ENCODE measurements at places on chromosomes 6 and 20. TPM values are rescaled to one million over a fixed set of nuclear protein-coding genes. Genes with fewer than 3 reads are reported as not detected.

GRCh38 chr6:170429450-170429849 lies 122.9 kb downstream of the FAM120B start:
- DNase-seq = no peak

- DNase-seq = no peak
Measured at GRCh38 chr6:147282566-147282959, 78.3 kb downstream of the STXBP5 start.

DNA sequence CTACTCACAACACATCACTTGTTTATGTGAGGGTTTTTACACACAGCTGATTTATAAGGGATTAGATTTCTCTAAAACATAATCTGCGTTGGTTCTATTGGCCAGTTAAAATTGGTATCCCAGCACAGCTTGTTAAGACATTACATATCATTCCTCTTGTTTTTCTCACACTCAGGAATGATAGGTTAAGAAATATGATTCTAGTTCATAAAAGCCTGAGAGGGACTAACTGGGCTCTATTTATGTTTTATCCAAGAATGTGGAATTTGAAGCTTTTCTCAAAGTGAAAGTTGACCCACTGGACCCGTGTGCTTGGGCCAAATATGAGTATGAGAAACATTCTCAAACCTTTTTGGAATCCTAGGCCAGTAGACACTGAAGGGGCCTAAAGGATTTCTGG lies 117.3 kb downstream of the TMEM170B start:
- DNase-seq = no peak

- DNase-seq = no peak
Measured at GRCh38 chr20:1263853-1264252, 2.2 kb upstream of the SNPH start.

GRCh38 chr6:10403385-10404106 lies 11.3 kb downstream of the TFAP2A start:
- no peak for DNase-seq

GRCh38 chr20:46652699-46653098 lies 1.4 kb upstream of the SLC13A3 start:
- DNase-seq = no peak

DNA sequence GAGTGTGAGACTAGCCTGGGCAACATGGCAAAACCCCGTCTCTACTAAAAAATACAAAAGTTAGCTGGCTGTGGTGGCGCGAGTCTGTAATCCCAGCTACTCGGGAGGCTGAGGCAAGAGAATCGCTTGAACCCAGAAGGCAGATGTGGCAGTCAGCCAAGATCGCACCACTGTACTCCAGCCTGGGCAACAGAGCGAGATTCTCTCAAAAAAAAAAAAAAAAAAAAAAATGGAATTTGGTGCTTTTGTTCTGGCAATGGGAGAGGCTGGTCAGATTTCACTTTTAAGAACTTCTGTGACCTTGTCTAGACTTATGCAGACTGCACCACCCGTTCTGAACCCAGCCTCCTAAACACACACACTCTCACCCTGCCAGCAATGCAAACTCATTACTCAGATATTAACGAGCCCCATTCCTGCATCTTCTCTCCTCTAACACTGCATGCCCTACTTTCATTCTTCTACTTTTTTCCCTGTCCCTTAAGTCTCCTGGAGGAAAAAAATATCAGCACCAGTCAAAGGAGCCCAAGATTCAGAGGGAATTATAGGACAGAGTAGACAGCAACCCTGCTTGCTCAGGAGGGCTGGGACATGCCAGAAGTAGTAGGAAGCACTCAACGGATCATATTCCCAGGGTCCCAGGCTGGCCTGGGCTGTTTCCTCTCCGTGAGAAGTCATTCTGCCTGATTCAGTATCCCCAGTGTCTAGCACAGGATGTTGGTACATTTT lies 4.4 kb downstream of the MOCS1 start:
- no peak for DNase-seq

DNA sequence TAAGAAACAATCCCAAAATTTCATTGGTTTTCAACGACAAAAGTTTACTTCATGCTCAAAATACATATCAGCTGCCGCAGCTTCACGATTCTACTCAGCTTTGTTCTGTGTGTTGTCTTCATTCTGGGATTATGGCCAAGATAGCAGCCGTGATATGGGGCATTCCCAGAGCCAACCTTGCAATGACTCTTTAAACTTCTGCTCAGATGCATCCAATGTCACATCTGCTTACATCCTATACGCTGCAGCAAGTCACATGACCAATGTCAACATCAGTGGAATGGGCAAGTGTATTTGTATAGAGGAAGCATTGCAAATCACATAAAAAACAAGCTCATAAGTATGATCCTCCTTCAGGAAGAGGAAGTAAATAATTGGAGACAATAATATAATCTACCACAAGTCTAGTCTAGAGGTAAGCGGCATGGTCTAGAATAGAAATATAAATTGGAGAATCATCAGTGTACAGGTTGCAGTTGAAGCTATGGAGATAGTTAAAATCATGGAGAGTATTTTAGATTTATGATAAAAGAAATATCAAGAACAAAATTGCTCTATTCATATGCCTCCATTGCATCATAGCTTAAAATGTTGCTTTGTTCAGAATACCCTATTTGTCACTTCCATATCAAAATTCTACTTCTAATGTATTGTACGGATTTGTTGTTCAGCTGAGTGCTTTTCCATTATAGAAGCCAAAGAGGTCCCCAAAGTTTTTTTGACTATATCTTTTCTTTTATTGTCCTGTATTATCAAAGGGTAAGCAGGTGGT lies 7.2 kb upstream of the C6orf141 start:
- no peak for DNase-seq

DNA sequence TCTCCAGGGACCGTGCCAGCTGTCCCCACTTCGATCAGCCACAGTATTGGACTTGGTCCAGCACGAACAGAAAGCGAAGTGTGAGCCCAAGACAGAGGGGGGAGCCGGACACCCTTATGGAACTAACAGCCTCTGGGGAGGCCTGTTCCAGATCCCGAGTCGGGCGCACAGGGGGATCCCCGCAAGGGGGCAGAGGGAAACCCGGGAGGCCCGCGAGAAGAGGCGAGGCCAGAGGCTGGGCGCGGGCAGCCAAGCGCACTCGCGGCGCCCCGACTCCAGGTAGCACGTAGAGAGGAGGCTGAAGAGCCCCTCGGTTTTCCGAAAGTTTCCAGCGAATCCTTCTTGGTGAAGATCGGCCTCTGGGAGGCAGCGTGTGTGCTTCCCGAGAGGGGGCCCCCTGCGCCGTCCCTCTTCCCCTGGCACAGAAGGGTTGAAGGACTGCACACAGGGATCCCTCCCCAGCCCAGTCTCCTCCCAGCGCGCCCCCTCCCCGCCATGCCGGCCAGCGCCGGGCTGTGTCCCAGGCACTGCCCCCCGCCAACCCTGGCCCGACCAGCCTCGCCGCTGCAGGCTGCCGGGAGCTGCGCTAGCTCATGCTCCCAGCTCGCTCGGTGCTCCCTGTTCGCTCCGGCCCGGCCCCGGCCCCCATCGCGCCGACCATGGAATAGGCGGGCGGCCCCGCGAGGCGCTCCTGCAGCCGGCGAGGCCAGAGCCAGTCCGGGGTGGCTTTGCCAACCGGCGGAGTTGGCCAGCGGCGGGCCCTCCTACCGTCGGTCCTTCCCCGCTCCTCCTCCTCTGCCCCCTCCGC lies 577 bp upstream of the SLC24A3 start:
- DNase-seq = no peak

GRCh38 chr6:106318061-106318460 lies 7.5 kb downstream of the ATG5 start:
- no peak for DNase-seq

- no peak for DNase-seq
Measured at GRCh38 chr6:106988664-106989063, 14.1 kb upstream of the CD24 start.

GRCh38 chr6:81120280-81120679 lies 632.2 kb downstream of the TENT5A start:
- DNase-seq = no peak

DNA sequence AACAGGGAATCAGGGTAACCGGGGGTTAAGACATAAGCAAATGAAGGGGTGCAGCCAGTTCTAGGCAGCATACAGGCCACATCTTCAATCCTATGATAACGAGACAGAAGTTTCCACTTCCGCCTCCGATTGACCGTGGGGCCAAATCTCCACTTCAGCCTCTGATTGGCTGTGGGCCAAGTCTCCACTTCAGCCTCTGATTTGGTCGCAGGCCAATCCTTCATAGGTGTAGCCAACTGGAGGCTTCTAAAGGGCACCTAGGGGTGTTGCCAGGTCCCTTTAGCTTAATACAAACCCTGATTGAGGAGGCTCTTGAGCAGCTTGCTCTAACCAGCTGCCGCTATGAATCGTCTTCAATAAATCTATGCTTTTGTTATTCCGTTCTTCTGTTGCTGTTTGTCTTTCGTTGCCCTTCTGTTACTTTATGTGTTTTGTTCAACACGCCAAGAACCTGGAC lies 2.1 kb upstream of the ERGIC3 start:
- peak; percentile 50 for DNase-seq

GRCh38 chr6:157271441-157271840 lies 51.9 kb downstream of the TMEM242 start:
- DNase-seq = no peak

DNA sequence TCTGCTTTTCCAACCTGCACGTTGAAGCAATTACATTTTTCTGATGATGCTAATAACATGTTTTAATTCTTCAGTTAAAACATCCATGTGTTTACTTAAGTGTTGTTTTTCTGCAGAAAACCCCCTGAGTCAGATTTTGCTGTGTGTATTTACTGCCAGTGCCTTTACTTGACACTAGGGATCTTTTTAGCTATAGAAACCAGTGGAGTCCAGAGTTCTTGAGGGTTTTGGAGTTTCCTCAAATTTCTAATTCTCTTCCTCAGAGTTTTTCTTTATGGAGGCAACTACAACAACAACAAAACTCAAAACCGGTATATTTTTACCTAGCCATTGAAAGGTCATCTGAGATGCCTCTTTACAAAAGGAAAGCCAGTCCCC lies 168.4 kb downstream of the JARID2 start:
- DNase-seq = no peak

DNA sequence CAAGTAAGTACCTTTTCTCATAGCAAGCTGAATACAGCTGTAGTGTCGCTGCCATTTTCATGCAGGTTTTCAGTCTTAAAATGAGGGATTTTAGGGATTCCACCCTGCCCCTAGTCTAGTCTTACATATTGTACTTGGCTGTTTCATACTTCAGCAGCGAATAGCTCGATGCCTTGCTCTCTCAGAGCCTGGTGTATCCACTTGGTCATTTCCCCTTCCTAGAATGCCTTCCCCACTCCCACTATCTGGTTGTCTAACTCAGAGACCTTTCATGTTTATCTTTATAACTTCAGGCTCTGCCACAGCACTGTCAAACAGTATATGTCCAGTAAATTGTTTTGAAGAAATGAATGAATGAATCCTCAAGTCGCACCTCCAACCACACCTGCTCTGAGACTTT lies 21.1 kb upstream of the IPCEF1 start:
- DNase-seq = no peak

GRCh38 chr6:106252687-106253086 lies 72.9 kb downstream of the ATG5 start:
- DNase-seq = no peak

- DNase-seq = no peak
Measured at GRCh38 chr6:134029495-134030455, 22.6 kb downstream of the SLC2A12 start.

- no peak for DNase-seq
Measured at GRCh38 chr6:26044140-26045064, 42.8 kb upstream of the HFE start.

GRCh38 chr6:61935242-61935846 lies 350.7 kb downstream of the KHDRBS2 start:
- DNase-seq = no peak

DNA sequence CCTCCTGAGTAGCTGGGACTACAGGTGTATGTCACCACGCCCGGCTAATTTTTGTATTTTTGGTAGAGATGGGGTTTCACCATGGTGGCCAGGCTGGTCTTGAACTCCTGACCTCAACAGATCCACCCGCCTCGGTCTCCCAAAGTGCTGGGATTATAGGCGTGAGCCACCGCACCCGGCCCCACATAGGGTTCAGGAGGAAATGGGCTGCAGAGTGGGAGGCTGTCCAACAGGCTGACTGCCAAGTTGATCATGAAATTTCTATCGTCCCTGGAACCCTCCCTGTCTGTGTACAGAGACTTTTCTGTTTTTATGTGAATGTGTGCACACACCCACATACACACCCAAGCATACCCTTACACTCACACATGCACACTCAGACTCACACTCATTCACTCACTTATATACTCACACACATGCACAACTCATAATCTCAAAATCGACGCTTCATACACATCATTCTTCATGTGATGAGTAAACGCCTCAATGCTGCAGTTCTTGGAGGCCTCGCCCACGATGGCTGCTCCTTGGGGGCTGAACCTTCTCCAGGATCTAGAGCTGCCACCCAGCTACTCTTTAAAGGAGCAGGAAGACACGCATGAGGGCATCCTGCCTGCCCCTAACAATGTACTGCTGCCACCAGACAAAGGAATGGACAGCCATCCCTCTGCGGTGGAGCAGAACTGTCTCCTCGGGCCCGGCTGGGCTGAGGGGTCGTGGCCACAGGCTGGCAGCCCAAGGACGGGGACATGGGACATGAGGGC lies 35.6 kb downstream of the SUN5 start:
- DNase-seq = no peak

DNA sequence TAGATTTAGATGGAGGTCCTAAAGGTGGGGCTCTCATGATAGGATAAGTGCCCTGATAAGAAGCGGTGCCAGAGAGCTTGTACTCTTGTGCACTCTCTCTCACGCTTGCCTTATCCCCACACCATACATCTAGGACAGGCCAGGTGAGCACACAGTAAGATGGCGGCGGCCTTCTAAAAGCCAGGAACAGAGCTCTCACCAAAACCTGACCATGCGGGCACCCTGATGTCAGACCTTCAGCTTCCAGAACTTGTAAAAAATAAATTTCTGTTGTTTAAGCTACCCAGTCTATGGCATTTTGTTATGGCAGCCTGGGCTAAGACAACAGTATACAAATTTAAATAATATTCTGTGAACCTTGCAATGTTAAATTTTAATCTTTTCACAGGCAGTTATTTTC lies 40.8 kb upstream of the CALHM6 start:
- DNase-seq = no peak

DNA sequence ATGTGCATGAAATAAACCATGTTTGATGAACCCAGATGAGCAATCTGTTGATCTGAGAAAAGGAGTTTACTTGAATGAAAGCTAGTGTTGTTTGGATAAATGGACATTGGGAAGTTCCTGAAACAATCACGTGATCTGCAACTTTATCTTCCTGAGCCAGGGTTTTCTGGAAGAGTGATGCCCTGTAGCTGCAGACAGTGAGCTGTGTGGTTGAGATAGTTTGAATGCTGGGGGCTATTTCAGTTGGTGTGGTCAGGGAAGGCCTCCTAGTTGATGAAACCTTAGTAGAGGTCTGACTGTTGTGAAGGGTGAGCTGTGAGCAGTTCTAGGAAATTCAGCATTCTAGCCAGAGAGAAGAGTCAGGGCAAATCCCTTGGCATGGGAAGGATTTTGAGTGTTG lies 643.7 kb downstream of the UTRN start:
- no peak for DNase-seq

The FNDC1 gene
- polyA plus RNA-seq = 7.6 TPM

The GSTA3 gene
- polyA plus RNA-seq = 0.27 TPM

The FILIP1 gene
- polyA plus RNA-seq = 2.4 TPM

The ESR1 gene
- 0.60 TPM for polyA plus RNA-seq

The IL17F gene
- polyA plus RNA-seq = 0.25 TPM

The SMIM29 gene
- 13.9 TPM for polyA plus RNA-seq

The BNIP5 gene
- 0.33 TPM for polyA plus RNA-seq

The PGC gene
- polyA plus RNA-seq = not detected

The SUN5 gene
- not detected for polyA plus RNA-seq

The GJA10 gene
- not detected for polyA plus RNA-seq

The RGS17 gene
- polyA plus RNA-seq = 2.3 TPM

The BTN1A1 gene
- 0.16 TPM for polyA plus RNA-seq

The CGA gene
- polyA plus RNA-seq = 1.0 TPM

The SAPCD1 gene
- polyA plus RNA-seq = 5.2 TPM

The APOBEC2 gene
- polyA plus RNA-seq = 0.18 TPM

All from right renal pelvis (tissue), 4 donors.